Activated gamma-delta T cell (primary cell): ENCODE measurements at places on chromosomes 3 and 15.

GRCh38 chr3:157464321-157464720, 27.7 kb downstream of the PTX3 start:
- DNase-seq: no peak

- no peak for DNase-seq
Measured at GRCh38 chr3:156551261-156551660, 3.7 kb downstream of the SSR3 start.

- no peak for DNase-seq
Measured at GRCh38 chr3:128256131-128256530, 102.8 kb downstream of the EEFSEC start.

DNA sequence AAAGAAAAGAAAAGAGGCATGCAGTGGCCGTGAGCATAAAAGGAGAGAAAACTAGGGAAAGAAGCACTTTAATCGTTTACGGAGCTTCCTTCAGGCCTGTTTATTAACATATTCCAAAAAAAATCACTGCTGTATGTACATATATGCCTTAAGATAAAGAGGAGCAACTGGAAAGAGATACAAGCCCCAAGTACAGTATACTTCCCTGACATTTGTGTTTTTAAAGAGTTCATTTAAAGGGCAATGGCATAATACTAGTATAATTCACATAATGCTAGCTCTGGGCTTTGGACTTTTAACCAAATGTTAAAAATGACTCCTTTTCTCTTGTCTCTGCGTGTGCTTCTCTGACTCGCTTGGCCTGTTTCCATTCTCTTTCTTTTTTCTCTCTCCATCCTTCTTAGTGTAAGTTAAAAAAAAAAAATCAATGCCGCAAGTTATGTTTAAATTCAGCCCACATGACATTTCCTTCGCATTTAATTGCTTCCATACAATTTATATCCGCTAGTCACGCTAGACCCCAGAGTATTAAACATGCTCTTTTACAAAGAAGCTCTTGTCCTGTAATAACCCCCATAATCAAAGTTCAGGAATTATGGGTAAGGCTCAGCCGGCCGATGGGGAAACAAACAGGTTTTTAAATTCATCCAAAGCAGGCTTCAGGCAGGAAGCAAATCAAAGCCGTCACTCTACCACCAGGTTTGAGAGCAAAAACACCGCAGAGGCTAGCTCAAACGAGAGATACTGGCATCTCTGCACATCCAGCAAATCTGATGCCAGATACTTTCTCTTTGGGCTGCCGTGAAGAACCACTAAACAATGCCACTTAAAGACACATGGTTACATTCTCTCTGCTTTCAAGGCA, 19.4 kb downstream of the WWTR1 start:
- no peak for DNase-seq

DNA sequence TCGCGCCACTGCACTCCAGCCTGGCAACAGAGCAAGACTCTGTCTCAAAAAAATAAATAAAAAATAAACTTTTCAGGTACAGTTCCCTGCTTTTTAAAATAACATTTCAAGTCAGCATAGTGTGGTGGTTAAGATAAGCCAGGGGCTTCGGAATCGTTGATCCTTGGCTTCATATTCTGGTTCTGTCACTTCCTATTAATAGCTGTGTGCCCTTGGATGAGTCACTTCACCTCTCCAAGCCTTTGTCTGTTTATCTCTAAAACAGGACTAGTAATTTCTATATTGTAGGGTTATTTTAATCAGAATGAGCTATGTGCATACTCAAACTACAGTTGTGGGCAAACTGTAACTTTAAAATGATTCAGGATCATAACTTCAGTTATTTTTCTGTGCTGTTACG, 53.8 kb upstream of the SENP5 start:
- no peak for DNase-seq

DNA sequence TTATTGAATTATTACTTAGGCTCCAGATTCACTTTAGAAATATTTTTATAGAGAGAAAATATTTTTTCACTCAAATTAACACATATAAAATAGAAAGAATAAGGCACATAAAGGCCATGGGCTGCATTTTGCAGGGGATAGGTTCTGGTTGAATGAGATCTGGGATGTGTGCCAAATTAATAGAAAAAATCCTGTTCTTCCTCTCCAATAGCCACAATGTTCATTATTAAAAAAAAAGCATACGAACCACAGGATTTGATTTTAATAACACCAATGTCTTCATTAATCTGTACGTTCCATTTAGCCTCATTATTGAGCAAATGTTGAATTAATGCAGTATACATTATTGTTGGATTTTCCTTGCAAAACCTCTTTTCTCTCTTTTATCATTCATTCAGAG, 622.8 kb upstream of the AGTR1 start:
- no peak for DNase-seq

DNA sequence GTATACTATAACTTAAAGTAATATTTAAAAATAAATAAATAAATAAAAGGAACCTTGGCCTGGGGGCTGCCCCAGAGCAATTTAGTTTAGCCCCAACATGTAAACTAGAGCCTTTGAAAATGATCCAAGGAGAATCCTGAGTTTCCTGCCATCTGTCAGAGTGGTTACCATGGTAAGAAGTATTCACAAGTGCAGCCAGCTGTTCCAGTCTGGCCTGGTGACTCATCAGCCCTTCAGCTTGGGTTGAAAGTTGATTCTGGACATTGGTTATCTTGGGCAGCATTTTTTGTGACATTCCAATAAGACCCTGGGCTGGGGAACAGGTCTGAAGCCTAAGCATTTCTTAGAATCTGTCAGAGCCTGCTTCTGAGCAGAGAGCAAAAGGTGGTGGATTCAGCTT, 72.7 kb upstream of the LRTM1 start:
- DNase-seq: no peak

- DNase-seq: no peak
Measured at GRCh38 chr3:49172551-49173041, 1.2 kb downstream of the KLHDC8B start.

DNA sequence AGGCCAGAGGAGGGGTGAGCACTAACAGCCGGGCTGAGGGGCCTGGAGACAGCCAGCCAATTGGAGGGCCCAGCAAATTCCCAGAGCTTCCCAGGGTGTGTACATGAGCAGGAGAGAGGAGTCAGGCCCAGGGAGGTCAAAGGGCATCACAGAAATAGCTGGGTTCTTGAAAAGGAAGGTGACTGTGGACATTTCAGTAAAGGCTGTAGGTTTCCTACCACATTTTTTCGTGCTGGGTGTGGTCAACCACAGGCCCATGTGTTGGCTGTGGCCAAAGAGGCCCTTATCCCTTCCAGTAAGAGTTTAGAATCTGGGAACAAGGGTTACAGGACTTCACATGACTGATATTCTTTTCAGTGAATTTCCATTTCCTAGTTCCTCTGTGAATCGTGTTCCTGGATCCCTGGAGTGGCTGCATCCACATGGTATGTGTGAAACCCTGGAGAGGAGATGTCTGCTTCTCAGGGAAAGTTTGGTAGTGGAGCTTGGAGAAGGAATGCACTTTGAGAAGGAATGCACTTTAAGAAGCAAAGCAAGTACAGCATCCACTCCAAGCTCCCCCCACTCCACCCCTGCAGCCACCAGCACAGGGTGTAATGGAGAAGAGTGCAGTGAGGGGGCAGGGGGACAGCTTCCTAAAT, 73.2 kb upstream of the HEG1 start:
- no peak for DNase-seq

GRCh38 chr3:187799942-187800641, 54.8 kb upstream of the BCL6 start:
- DNase-seq: no peak

DNA sequence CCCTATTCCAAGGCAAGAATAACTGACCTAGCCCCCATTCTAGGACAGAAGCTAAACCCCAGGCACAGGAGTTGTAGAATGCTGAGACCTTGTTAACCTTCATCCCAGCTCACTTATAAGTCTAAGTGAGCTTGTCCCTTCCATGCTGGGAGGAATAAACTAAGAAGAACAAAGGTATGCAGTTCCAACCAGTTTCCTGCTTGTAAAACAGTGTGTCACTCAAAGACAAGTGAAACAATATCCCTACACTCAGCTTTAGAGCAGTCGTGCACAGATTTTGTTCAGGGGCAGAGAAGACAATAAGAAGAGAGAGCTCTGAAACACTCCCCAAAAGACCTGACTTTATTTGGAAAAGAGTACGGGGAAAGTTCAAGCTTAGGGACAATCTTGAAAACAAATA, 292.1 kb downstream of the CGGBP1 start:
- no peak for DNase-seq

DNA sequence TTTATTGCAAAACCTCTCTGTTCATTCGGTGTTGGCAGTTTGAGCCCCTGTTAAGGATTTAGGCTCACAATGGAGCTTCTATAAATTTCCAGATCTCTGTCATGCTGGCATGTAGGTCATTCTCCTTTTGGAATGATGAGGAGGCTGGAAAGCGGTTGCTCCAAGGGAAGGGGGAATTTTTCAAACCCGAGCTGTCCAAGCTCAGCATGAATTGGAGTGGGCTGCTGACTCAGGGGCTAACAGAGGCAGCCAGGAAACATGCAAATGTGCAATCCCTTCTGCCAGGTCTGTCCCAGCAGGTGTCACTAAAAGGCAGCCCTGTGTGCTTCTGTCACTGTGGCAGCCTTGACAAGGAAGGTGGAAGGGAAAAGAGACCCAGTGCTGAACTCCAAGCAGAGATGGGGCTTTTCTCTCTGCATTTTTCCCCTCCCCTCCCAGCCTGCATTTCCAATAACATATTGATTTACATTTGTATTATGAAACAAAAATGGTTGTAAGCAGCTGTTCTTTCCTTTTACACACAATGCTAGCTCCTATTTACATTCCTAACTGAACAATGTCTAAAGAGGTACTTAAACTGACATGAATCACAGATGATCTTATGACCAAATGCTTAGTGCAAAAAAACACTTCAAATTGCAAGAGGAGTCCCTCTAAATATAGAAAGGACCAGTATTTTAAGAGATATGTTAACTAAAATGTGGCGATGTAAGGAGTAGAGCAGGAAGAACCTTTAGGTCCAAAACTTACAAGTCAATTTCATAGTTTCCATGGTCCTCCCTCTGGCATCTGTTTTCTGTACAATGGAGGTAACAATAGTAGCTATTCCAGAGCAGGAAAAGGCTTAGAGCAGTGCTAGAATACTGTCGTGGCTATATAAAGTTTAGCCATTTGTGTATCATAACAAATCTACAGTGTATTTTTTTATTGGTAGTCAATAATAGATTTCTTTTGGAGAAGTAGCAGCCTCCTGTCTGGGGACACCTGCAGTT, 84.5 kb upstream of the ATP10A start:
- no peak for DNase-seq

DNA sequence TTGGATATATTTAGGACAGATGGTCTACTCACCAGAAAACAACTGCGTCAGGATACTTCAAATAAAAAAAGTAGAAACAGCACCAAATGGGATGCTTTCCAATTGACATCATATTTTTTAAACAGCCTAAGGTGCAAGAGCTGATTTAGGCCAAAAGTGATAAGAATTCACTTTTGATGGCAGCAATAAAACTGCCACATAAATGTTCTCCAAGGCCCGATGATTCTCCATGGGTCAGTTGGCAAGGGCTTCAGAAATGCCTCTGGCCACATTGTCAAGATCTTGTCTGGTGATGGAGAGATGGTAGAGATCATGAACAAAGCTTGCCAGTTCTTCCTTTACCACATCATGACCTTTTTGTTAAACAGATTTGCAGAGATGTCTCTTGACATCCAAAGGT, 38.9 kb downstream of the LDHAL6B start:
- DNase-seq: no peak

DNA sequence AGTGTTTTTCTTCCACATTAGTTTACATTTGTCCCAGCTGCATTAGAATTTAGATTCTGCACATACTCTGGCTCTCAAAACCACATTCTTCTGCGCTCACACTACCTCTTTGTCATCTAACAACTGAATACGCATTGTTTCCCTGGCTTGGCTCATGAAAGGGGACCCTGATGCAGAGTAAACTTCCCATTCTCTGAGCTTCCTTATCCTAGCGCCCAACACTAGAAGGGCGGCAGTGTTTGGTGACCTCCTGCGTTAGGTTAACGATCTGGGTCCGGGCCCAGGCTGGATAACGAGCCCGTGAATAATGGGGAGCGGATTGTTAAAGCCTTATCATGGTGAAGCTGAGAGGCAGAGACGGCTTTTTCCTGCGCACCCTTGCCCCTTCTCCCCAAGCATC, 63.9 kb downstream of the ETV5 start:
- no peak for DNase-seq

DNA sequence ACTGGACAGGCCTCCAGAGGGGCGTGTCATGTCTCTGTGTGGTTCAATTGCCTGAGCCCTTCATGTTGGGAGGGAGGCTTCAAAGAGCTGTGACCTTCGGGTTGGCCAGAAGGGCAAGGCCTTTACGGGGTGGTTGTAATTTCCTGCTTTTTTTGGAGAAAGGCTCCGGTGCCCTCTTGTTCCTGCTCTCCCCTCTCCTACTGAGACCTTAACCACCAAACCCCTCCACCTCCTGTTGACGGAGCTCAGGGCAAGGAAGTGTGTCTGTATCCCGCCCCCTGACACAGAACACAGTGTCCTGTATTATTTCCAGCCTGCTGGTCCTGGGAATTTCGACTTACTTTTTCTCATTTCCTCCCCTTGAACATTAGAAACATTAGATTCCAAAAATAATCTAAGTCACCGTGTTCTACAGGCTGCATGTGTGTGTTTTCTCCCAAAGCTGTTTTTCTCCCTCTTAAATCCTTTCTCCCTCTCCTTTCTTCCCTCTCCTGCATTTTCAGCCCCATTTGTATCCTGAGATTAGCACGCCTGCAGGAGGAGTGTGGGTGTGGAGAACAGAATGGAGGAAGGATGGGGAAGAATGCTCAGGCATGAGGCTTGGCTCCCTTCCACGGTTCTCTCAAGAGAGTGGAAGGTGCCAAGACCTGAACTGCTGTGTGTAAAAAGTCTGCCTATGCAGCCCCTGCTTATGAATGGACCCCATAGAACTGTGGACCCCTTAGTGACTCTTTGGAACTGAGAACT, 285.4 kb upstream of the ROPN1 start:
- no peak for DNase-seq

- DNase-seq: no peak
Measured at GRCh38 chr15:65819563-65819960, 27.5 kb upstream of the DENND4A start.

DNA sequence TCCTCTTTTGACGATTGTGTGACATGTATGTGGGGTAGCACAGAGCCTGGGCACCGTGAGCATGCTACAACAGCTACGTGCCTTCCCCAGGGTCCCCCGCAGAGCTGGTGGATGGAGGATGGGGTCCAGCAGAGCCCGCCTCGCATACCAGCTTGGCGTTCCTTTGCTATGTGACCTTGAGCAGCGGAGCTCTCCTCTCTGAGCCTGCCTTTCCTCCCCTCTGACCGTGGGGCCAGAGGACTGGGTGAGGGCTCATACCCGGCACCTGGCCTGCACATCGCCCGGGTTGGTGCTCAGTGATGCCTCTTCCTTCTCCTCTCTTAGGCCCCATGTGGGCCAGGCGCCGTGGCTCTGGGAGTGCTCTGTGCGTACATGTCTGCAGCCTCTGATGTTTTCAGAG, 73.4 kb downstream of the FBLN2 start:
- DNase-seq: no peak
